ENCODE measurements at places on chromosomes 12 and 14. TPM values are rescaled to one million over a fixed set of nuclear protein-coding genes. Genes with fewer than 3 reads are reported as not detected.

- ATAC-seq = no peak
Measured at GRCh38 chr12:131074221-131075083, 120.7 kb downstream of the ADGRD1 start.

DNA sequence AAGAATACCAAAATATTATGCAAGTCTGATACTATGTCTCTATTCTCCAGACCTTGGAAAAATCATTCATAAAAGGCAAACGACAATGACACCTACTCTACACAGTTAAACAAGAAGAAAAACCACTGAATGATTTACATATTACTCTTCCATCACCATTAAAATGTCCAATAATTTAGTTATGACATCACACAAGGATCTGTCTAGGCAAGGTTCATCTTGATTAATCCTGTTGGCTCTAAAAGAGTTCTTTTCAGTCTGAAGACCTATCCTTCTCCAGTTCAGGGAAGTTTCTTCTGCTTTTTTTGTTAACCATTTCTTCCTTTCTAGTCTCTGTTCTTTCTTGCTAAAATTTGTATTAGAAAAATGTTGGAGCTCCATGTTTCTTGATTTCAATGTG is 64.0 kb downstream of the OSBPL8 start:
- ATAC-seq = peak; percentile 15

DNA sequence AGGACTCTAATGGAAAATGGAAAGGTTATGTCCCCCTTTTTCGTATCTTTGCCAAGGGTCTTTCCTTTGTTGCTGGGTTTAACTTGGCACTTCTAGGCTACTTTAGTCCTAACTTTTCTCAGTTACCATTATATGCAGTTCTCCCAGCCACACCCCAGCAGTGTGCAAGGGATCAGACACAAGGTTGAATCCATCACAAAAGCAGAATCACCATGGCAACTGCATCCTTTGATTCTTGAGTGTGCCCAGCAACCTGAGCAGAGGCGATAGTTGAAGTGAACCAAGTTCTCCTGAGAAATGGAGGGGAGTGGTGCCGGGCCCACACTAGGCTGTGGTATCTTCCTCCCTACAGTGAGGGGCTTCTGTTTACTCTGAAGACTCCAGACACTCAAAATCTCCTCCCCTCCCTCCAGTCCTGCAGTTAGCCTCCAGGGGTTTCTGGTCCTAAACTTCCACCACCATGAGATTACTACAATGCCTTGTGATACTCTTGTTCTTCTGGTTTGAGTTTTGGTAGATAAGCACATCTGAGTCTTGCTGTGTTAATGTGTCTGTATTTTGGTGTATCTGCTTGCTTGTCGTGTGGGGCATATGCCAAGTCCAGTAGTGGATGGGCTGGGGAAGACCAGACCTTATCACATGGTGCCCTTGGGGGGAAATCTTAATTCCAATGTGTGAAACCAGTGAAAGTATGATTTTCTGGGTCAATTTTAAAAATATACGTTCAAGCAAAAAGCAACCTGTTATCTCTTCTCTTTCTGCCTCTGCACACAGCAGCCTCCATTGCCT is 183.9 kb downstream of the CACNA1C start:
- no peak for ATAC-seq

DNA sequence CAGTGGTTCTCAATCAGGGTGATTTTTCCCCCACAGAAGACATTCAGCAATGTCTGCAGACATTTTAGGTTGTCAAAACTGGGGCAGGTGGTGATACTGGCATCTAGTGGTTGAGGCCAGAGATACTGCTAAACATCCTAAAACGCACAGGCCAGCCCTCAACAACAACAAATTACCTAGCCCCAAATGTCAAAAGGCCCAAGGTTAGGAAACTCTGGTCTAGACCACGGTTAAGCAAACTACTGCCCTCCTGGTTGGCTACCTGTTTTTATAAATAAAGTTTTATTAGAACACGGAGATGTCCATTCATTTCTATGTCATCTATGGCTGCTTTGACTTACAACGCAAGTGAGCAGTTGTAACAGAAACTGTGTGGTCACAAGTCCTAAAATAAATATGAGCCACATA is 186.7 kb downstream of the EFCAB11 start:
- ATAC-seq = peak; percentile 80

- ATAC-seq = no peak
Measured at GRCh38 chr12:109445191-109445609, 31.9 kb downstream of the KCTD10 start.

C12orf50 gene
- not detected for total RNA-seq

DNA sequence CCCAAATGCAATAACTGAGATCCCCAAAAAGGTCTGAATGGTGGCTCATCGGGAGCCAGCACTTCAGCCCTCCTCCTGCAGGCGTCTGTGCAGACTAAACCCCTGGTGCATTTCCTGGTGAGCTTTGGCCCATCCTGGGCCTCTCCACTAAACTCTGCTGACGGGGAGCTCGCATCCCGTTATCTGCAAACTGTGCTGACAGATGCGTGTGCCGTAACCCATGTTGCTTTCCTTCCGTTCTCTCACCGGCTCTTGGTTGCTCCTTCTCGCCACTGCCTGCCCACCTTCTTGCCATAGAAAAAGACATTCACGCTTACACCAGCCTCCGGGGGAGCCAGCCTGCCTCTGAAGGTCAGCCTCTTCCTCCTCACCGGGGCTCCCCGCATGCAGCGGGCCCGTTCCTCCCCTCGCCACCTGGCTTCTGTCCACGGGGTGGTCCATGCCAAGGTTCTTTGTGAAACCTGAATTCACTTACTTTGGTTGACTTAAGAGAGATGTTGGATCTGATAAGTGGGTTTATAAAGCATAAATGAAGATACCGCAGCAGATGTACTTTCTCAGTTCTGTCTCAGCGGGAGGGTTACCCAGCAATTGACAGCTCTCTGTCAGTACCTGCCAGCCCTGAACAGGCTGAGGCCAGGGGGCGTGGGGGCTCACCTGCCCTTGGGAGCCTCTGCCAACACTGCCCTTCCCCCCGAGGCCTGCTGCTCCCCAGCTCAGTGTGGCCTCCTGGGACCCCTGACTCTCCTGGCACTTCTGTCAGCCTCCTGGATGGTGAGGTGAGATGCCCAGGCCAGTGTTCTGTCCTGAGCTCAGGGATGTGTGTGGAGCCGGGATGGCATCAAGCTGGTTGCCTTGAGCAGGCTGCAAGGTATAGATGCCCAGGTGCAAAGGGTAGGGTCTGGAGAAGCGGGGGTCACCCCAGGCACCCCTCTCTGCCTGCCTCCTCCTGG is 14.2 kb downstream of the ZFYVE21 start:
- ATAC-seq = peak; percentile 44

CFAP73 gene
- 0.20 TPM for total RNA-seq

GRCh38 chr12:120928864-120929652 is 24.9 kb upstream of the SPPL3 start:
- peak; percentile 43 for ATAC-seq

BBOF1 gene
- 2.5 TPM for total RNA-seq

- no peak for ATAC-seq
Measured at GRCh38 chr12:112590281-112590680, 171.5 kb downstream of the PTPN11 start.

- no peak for ATAC-seq
Measured at GRCh38 chr12:130658145-130658911, 57.8 kb downstream of the RIMBP2 start.

DNA sequence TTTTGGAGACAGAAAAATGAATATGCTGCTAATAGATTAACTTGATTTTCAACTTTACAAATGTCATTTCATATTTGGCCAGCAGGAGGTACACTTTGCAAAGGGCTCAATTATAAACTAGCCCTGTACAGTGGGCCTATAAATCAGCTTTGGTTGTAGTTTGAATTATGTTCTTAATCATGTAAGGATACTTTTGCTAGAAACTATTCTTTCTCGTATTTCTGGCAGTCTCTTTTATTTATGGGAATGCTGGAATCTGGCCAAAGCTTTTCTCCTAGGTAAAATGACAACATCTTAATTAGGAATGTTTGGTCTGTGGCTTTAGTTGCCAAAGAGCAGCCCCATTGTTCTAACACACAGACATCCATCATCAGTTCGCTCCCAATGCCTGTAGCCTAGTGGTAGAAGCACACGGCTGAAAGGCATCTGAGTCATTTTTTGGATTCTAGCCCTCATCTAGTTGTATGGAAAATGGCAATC is 1322.3 kb upstream of the SEL1L start:
- peak; percentile 92 for ATAC-seq

GRCh38 chr12:114483996-114484395 is 78.1 kb upstream of the TBX5 start:
- ATAC-seq = no peak

DNA sequence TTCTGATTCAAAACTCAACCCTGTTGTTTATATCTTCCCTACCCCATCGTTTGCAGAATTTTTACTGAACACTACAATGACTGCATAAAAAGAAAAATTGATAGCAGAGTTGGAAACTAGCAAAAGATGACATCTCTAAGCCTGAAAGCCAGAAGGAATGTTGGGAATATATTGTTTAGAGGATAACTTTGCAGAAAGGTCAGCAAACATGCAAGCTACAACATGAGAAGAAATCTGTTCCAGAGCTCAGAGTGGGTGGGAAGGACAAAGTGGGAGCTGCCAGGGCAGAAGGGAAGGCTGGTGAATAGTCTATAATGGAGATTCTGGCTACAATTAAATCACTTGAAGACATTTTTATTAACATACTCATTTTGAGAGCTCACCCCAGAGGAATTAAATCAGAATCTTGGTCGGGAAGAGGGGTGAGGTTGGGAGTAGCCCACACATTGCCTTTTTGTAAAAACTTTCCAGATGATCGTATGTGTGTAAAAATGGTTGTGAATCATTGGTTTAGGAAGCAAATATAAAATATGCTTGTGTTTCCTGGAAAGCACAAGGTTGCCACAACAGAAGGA is 574.8 kb downstream of the FLRT2 start:
- no peak for ATAC-seq

IFI27 gene
- 70.2 TPM for total RNA-seq

DNA sequence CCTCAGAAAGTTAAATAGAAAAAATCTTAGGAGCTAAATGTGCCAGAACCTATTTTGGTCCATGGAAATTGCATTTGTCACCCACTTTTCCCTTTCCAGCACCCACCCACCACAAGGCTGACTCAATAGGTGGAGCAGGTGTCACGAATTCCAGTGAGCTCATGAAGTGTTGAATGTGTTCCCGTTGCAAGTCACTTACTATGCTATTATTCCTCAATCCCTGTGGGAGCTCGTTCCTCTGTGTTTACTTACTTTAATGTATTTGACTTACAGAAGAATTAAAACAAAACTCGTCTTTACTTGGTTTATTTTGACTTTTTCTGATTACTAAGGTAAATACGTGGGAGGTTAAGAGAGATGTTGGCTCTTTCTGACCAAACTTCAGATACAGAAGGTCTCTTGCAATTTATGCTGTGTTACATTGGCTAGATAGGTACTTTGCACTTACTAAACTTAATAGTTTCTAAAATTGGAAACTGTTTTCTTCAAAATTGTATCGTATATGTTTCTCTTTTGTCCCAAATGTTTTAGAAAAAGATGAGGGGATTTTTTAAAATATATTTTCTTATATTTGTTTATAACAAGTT is 269.4 kb upstream of the NOVA1 start:
- no peak for ATAC-seq

ANKRD33 gene
- total RNA-seq = not detected

- ATAC-seq = no peak
Measured at GRCh38 chr12:47802312-47802711, 17.4 kb downstream of the HDAC7 start.

- ATAC-seq = peak; percentile 33
Measured at GRCh38 chr12:1108276-1108675, 117.3 kb downstream of the ERC1 start.

DNA sequence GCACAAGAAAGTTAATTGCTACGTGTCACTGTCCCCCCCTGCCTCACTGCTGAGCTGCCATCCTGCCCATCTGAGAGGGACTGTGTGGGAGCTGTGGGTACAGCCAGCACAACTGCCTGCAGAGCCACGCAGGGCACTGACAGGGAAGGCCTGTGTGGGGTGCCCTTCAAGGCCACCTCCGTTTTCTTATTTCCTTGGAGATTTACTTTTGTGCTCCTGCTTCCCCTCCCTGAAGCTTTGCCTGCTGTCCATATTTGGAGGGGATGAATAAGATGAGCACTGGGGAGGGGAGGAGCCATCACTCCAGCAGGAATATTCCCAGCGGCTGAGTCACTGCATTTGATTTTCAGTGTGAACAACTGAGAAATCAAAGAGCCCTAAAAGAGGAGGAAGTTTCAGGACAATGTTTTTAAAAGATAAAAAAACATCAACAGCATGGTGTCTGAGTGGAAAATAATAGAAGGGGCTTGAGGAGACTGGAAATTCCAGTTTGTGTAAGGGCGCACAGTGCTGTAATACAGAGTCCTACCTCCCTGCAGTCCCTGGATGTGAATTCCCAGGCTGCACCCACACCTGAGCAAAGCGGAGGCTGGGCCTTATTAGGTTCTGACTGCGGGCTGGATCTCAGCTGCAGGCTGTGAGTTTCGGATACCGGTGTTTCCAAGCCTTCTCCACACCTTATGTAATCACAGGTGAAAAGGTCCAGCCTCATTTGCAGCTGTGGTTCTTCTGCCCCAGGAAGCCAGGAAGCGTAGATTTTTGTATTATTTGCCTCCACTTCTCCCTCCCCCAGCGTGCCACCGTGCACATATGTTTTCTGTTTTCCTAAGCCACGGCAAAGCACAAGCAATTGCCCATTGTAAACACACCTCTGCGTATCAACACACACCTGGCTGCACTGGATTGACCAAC is 192.6 kb upstream of the BCL2L14 start:
- peak; percentile 78 for ATAC-seq

GRCh38 chr12:80935111-80935510 is 2.6 kb downstream of the LIN7A start:
- ATAC-seq = no peak

- no peak for ATAC-seq
Measured at GRCh38 chr14:54209511-54210250, 187.1 kb upstream of the CDKN3 start.

- no peak for ATAC-seq
Measured at GRCh38 chr14:65981192-65981843, 504.9 kb upstream of the CCDC196 start.

DNA sequence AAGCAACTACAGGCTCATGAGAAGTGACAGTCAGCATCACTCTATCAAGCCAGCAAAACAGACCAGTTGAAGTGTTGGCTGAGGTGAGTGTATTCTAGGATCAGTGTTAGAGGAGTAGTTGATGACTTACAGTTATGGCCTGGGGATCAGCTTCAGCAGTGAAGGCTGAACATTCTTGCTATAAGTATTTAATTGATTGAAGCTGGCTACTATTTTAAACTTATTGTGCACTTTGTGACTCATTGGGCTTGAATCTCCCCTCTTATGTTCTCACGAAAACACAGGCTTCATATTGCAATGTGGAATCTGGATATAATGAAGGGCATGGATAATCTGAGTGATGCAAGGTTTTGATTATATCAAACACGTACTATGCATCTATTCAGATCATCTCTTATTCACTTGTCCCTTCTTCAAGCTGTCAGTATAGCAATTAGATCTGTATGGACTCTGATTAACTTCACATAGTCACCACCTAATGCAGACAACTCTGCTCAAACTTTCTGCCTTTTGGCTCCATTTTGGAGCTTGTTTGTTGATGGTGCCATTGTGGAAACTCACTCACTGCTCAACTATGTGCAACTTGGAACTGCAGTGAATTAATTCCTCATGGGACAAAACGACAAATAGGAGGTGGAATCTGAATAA is 309.2 kb downstream of the SLC16A7 start:
- ATAC-seq = no peak

GRCh38 chr12:111434680-111435338 is 29.1 kb downstream of the SH2B3 start:
- peak; percentile 26 for ATAC-seq

- no peak for ATAC-seq
Measured at GRCh38 chr12:75583355-75583754, 71.9 kb upstream of the KRR1 start.

RPL36AL gene
- total RNA-seq = 129 TPM

BMP4 gene
- total RNA-seq = 2.0 TPM

PLCZ1 gene
- not detected for total RNA-seq

- no peak for ATAC-seq
Measured at GRCh38 chr14:61476105-61476753, 154.8 kb downstream of the PRKCH start.
